ENCODE measurements at places on chromosomes 1 and 21. TPM values are rescaled to one million over a fixed set of nuclear protein-coding genes. Genes with fewer than 3 reads are reported as not detected.
A peak's percentile ranks its signal among the peaks of the same experiment; 100 is the strongest.

The HOOK1 gene
- 25.2 TPM for total RNA-seq

The FMN2 gene
- not detected for total RNA-seq

The OVAAL gene
- not detected for total RNA-seq

The UMODL1 gene
- total RNA-seq: 0.21 TPM

The FAM72B gene
- total RNA-seq: 0.27 TPM

The SLC1A7 gene
- not detected for total RNA-seq

The PM20D1 gene
- 0.21 TPM for total RNA-seq

The GALNT2 gene
- total RNA-seq: 54.3 TPM

The RNU1-4 gene
- total RNA-seq: 1,638 TPM

The SH2D2A gene
- total RNA-seq: 5.5 TPM

The LCE1B gene
- total RNA-seq: not detected

The DISC1 gene
- total RNA-seq: 13.5 TPM

DNA sequence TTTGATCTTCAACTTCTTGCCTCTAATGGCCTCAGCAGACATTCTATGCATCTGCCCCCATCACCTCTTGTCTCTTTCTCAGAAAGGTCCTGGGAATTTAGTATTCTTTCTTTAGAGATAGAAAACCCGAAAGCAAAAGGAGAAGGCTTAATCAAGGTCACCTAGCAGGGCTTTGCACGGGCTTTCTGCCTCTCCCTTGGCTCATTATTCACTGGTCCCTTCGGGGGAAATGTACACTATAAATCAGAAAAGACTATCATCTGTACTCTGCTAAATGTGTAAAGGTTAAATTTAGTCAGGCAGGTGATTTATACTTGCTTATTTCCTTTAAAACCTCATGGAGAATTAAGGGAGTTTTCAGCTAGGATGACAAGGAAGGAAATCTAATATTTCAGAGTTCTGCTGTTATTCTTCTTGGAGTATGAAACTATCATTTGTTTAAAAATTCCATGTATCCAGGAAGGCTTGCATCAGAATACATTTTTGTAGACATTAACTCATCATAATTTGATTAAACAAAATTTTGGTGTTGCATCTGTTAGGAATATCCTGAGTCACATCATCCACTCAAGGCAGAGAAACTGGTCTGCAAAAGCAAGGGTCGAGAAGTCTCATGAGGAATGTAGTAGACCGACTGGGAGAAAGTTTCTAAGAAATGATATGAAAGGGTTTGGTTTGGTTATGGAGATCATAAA lies 124.6 kb downstream of the GABPA start:
- DNase-seq: no peak

- no peak for DNase-seq
These were observed 47.4 kb upstream of the WNT2B start for GRCh38 chr1:112461200-112461871.

GRCh38 chr1:230057681-230058565 lies 9.1 kb upstream of the GALNT2 start:
- DNase-seq: no peak

- DNase-seq: no peak
These were observed 817.9 kb downstream of the BRINP3 start for GRCh38 chr1:189659731-189660130.

DNA sequence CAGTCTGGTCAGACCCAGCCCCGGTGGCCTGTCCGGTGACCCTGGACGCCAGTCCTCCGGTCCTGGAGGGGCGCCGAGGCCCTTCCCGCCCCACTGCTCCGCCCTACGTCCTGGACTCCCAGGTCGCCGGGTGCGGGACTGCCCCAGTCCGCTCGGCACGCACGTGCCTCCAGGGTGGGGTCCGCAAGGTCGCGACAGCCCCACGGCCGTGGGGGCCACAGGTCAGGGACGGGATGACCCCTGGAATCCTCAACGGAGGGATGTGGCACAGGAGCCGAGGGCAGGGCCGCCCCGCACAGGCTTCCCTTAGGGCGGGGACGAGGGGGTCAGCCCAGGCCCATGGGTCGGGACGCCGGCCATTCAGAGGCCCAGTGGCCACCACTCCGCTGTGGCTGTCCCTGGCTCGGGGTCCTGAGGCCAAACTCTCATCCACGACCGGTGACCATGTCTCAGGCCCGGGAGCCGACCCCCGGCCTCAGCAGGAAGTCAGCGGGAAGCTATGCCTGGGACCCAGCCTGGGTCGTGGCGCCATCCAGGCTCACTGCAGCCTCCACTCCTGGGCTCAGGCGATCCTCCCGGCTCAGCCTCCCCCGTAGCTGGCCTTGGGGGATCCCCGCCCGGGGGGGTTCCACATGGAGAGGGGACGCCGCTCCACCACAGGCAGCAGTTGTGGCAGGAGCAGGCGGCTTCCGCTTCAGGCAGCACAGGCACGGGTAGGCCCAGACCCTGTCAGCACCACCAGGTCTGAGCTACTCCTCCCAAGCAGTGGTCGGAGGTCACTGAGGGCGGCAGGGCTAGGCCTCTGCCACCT lies 599 bp upstream of the TMEM240 start:
- DNase-seq: no peak

- no peak for DNase-seq
These were observed 62.7 kb downstream of the ITPKB start for GRCh38 chr1:226676381-226676780.

DNA sequence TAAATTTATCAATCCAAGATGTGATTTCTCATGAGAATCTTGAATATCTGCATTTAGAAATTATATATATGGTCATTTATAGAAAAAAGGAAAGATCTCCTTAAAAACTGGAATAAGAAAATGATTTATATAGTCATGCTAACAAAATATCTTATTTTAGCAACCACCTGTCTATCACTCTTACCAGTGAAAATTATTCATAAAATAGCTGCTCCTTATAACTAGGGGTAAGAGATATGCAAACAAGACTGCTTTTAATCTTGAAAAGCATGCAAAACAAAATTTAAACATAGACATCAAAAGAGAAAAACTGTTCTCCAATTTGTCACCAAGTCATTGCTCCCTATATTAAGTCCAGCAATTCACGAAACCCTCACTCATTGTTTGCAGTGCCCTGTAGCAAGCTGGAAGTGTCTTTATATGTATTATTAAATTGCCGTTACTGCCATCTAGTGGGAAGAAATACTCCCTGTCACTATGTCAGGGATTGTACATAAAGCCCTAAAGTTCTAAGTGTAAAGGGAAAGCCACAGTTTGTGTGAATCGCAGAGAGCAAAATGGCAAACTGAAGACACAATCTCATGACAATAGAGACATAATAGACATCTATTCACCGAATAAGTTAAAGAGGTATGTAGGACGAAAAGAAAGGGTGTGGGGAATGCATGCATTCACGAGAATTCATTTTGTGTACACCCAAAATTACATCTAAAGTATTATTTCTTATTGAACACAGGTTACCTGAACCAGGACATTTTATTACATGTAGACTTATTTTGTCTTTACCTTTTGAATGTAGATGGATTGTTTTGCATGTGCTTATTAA lies 600.5 kb downstream of the USP25 start:
- DNase-seq: no peak

GRCh38 chr1:165726169-165726568 lies 27.8 kb upstream of the ALDH9A1 start:
- no peak for DNase-seq

DNA sequence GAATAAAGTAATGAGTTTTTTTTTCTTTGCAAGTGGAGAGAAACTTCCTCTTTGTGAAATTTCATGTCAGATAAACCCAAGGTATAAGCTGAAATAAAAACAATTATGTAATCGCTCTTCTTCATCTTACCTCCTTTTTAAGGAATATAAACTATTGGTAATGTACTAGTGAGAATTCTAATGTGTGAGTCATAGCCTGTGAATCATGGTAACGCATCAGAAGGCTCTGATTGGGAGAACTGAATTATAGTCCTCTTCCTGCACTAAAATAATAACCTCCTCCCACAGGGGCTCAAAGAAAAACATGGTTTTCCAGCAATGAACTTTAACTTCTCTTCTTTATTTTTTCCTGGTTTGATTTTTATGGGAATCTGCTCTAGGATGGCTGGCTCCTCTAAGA lies 57.1 kb upstream of the COX20 start:
- DNase-seq: no peak

DNA sequence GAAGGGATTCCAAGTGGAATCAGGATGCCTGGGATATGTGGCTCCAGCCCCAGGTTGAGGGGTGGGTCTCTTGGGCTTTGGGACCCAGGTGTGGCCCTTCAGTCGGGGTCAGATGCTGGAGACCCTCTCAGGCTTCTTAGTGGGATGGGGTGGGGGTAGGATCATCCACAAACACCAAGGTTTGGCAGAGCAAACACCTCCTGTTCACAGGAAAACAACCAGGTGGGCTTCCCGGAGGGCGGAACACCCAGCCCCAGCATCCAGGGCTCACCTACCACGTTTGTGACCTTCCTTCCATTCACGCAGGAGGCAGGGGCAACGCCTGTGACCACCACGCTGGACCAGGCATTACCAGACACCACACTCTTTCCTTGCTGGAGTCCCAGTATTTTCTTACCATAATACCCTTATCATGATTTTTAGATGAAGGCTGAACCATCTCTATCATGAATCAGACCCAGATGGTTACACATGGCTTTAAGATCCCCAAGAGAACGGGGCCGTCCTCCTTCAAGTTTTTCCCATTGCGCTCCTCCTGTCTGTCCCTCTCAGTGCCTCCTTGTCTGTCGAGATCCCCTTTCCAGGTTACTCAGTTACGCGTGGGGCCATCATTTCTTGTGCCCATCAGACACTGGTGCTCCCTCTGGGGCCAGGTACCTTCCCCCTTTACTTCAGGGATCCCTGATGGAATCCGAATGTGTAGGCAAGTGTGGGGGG lies 428.2 kb downstream of the NPHP4 start:
- DNase-seq: no peak

DNA sequence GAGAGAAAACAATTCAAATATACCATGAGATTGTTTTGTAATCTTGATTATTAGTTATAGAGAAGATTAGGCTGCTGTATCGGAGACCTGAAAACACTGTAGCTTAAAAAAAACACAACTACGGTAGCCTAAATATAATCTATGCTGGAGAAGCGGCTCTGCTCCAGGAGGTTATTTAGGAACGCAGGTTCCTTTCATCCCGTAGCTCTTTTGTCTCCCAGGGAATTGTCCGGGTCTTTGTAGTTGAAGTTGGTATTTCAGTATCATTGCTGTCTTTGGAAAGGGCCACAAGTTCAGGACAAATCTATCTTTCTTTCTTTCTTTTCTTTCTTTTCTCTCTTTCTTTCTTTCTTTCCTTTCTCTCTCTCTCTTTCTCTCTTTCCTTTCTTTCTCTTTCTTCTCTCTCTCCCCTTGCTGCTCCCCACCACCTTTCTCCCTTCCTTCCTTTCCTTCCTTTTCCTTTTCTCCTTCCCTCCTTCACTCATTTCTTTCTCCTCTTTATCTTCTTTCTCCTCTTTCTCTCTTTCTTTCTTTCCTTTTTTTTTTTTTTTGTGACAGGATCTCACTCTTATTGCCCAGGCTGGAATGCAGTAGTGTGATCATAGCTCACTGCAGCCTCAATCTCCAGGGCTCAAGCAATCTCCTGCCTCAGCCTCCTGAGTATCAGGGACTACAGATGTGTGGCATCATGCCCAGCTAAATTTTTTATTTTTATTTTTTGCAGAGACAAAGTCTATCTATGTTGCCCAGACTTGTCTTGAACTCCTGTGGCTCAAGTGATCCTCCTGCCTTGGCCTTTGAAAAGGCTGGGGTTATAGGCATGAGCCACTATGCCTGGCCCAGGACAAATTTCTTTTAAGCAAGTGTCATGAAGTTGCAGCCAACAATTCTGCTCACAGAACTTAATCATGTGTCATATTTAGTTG lies 10.9 kb upstream of the NFIA start:
- no peak for DNase-seq

- DNase-seq: no peak
These were observed 17.8 kb downstream of the WNT9A start for GRCh38 chr1:227929751-227930472.

DNA sequence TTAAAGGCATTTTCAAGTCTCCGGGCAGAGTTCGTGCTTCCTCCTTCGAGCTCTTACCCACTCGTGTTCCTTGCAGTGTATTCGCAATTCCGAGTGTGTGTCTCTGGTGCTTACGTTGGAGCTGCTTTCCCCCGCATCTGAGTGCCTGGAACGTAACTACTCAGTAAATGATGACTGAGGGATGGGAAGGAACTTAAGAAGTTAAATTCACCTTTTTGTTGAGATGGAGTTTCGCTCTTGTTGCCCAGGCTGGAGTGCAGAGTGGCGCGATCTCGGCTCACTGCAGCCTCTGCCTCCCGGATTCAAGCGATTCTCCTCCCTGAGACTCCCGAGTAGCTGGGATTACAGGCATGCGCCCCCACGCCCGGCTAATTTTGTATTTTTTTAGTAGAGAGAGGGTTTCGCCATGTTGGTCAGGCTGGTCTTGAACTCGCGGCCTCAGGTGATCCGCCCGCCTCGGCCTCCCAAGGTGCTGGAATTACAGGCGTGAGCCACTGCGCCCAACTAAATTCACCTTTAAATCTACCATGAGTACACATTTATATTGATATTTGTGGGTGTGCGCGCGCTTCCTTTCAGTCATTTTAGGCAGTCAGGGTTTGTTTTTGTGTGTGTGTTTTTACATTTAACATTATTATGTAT lies 837 bp downstream of the NDUFS5 start:
- peak; percentile 4 for DNase-seq

DNA sequence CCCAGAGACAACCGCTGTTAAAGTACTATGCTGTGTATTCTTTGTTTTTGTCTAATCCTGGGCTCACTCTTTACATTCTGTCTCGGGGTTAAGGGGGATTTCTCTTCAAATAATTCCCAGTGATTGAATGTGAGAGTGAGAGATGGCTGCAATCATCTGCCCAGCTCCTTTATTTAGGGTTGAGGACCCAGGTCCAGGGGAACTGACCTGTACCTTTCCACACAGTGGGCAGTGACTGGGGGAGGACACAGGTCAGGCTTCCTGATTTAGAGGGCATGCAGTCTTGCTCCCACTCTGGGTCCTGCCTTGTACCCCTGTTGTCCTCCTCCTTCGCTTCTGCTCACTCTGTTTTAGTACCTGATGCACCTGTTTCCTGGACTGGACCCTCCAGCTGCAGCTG lies 22.0 kb downstream of the PHGDH start:
- DNase-seq: no peak

- DNase-seq: no peak
These were observed 359.6 kb upstream of the PTBP2 start for GRCh38 chr1:96361961-96362360.

DNA sequence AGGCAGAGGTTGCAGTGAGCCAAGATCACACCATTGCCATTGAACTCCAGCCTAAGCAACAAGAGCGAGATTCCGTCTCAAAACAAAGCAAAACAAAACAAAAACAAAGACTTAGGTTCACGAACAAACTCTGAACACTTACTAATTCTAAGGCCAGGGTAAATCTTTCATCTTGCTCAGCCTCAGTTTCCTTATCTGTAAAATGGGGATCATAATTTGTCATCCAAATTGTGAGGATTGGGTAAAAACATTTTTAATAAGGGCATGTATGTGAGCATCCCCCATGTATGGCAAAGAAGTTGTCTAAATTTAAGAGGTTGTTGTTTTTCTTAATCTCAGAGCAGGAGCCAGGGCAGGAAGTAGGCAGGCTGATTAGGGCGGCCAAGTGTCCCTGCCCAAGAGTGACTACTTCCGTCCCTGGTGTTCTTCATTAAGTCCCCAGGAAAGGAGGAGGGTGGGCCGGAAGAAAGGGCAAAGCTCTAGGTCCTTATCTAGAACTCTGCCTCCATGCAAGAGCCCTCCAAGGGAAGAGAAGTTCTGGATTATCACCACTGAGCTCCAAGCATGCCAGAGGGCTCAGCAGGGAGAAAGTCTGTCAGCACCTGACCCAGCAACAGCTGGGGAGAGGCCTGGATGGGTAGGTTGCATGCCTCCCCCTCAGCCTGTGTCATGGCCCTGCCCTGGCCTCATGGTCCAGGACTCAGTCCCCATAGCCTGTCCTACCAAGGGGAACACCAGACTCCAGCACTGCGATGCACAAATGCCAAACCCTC lies 49.9 kb upstream of the CLIC4 start:
- no peak for DNase-seq

Measured in Caco-2 (cell line).